ENCODE measurements at places on chromosomes 5 and 9. TPM values are rescaled to one million over a fixed set of nuclear protein-coding genes. Genes with fewer than 3 reads are reported as not detected.

- DNase-seq: no peak
Measured at GRCh38 chr9:7094052-7094451, 336.3 kb downstream of the KDM4C start.

Gene CDO1
- polyA plus RNA-seq: 32.2 TPM

Gene ITK
- 0.14 TPM for polyA plus RNA-seq

GRCh38 chr5:181164076-181164952 lies 16.9 kb downstream of the OR2V2 start:
- no peak for DNase-seq

Gene IGFBPL1
- polyA plus RNA-seq: 2.0 TPM

- no peak for DNase-seq
Measured at GRCh38 chr9:3288686-3289085, 237.1 kb downstream of the RFX3 start.

- no peak for DNase-seq
Measured at GRCh38 chr9:84819491-84819991, 150.0 kb downstream of the NTRK2 start.

DNA sequence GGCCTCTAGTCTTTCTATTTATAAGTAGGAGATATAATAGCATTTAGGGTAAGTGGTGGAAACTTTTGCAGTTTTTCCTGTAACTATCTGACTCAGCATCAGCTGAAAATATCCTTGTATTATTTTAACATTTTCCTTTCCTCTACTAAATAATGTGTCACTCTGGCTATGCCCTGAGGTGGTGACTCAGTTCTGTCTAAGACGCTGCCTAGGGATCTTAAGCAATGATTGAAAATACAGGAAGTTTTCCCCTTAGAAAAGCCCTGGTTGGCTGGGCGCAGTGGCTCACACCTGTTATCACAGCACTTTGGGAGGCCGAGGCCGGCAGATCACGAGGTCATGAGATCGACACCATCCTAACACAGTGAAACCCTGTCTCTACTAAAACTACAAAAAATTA lies 9.3 kb upstream of the EDIL3 start:
- DNase-seq: no peak

Gene TOR2A
- polyA plus RNA-seq: 13.6 TPM

DNA sequence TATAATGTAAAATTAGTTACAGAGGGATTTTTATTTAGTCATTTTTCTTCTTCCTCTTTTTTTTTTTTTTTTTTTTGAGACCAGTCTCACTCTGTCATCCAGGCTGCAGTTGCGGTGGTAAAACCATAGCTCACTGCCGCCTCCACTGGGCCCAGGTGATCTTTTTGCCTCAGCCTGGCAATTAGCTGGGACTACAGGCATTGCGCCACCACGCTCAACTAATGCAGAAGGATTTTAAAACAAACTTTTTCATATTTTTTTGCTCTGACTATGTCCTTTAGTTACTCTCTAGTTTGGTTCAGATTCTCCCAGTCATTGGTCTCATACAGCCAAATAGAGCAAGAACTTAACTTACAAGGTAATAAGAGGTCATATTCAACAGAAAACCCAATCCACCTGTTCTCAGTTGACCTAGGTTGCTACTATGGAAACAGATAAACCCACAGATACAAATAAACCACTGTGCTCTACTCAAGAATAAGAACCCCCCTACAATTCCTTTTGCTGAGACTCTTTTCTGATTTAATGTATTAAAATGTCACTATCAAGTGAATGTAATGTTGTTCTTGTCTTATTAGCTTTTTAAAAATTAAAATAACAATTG lies 50.1 kb upstream of the TTC39B start:
- DNase-seq: no peak

DNA sequence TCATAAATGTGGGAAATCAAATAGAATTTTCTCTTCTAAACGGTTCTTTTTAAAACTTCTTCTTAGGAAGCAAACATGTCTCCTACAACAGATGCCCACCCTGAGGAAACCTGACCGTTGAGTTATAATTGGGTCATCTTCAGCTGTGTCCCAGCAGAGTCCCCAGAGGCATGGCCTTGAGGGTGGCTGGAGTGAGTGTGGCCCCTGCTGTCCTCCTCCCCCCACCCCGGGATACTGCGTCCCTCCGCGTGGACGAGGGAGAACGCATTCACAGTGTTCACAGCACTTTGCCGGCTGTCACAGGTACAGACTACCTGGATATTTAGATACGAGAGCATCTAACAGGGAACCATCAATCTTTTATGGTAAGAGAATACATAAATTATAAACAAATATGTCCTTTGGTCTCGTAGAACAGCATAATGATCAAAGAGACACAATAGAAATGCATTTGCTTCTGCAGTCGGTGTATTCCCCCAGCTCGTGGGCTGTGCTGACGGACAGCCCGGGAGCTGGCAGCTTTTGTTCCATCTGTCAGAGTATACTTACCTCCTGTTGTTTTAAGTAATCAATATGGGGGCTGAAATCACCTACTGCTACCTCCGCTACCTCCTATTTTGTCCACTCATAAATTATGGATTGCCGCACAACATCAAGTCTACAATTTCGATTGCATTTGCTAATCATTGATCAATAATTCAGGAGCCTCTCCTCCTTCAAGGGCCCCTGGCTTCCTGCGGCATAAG lies 214.7 kb downstream of the IRX2 start:
- no peak for DNase-seq

DNA sequence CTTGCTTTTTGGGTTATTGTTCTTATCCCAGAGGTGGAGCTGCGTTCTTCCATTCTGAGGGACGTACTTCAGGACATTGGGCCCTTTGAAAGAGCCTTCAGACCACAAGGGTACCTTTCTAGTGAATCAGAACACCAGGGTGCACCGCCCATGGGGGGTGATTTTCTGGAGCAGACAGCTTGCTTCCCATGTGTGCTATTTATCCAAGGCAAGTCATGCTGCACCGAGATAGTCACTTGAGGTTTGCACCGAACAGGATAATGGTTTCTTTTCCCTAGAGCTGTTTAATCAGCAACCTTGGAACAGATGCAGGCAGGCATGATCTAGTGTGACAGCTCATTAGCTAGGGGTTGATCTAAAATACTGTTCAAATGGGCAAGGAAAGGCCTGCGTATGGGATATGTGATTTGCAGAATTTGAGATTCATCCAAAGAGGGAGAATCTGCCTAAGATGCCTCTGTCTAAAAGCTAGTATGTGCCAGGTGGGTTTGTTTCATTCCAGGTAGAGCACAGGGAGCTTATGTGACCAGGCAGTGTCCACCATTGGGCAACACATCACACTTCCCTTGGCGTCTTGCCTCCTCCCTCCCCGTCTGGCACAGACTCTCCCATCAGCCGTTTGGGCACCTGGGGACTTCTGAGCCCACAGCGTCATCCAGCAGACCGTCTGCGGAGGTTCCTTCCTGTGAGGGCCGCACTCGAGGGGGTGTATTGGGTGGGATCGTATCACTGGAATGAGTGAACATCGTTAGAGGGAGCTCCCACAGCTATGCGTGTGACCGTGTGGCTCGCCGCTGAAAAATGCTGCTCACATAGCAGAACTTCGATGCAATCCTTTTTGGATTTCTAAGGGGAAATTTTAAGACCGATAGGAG lies 23.0 kb downstream of the ABL1 start:
- no peak for DNase-seq

Gene INSYN2B
- polyA plus RNA-seq: 2.0 TPM

- no peak for DNase-seq
Measured at GRCh38 chr5:123124126-123124858, 35.3 kb downstream of the PRDM6 start.

DNA sequence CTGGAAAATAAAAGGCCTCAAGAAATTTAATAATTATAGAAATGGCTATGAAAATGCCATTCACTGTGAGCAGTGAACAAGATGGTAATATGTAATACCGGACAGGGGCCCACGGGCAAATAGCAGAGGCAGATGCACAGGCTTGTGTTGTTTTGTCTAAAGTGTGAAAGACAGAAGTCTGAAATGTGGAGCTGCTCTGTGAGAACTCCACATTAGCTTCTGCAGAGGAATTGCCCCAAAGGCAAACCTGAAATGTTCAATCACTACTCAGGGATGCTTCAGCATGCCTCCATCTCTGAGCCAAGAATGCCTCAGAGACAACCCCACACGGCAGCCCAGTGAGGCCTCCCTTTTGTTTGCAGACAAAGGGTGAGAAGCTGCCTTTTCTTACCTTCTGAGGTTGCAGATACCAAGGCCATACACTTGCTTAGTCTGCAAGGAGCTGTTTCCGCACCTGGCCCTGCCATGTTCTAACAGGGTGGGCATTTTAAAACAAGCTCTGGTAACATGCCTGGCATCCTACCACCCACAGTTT lies 124.3 kb upstream of the CXCL14 start:
- no peak for DNase-seq

GRCh38 chr5:8598996-8599395 lies 730.0 kb downstream of the MTRR start:
- DNase-seq: no peak

DNA sequence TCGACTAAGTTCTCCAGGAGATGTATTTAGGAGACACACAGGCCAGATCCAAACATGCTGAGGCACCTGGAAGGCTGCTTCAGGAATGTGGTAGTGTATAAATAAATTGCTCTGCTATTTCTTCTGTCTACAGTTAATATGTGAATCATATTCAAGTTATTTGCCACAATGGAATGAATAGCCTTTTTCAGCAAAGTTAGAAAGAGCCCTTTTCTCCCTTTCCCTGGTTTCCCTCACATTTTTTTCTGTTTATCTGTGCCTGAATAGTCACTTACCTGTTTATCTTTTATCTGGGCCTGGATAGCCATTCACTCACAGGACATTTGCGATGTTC lies 44.1 kb upstream of the CLINT1 start:
- DNase-seq: no peak

- DNase-seq: no peak
Measured at GRCh38 chr5:128613766-128614165, 75.7 kb upstream of the FBN2 start.

GRCh38 chr5:41918105-41918504 lies 7.0 kb upstream of the FBXO4 start:
- DNase-seq: no peak

DNA sequence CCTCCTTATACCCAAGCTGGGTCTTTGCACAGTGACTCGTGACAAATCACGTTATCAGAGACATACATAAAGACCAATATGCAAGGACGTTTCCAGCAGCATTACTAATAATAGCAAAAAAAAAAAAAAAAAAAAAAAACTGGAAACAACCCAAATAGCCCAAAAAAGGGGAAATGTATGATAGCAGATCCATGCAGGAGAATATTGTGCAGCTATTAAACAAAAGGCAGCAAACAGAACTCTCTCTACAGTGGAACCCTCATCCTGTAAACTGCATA lies 37.7 kb downstream of the C5orf15 start:
- DNase-seq: no peak

DNA sequence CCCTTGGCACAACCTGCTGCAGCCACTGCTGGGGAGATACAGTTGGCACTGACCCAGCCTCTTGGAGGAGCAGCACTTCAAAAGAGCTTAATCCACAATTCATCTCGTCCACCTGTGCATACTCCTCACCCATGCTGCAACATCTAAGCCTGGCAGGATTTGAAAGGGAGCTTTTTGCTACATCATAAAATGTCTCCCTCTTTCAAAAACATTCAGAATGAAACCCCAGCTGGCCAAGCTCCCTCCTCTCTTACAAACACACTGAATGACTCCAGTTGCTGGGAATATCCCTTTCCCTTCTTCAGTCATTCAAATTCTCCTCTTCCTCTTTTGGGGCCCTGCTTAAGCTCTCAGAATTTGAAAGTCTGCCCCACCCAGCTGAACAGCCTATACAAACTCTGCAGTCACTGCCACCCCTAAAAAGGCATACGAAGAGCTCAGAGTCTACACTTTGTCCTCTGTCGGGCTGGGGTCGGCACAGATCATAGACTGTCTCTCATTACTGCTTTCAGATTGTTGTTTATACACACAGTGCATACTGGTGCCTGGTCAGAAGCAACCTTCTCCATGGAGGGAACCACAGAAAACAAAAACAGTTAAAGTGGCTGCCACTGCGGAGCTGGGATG lies 8.8 kb upstream of the C5orf15 start:
- no peak for DNase-seq

Gene CATSPER3
- polyA plus RNA-seq: 1.3 TPM

- no peak for DNase-seq
Measured at GRCh38 chr5:93602241-93603077, 19.4 kb downstream of the NR2F1 start.

Gene GFI1B
- 1.0 TPM for polyA plus RNA-seq

DNA sequence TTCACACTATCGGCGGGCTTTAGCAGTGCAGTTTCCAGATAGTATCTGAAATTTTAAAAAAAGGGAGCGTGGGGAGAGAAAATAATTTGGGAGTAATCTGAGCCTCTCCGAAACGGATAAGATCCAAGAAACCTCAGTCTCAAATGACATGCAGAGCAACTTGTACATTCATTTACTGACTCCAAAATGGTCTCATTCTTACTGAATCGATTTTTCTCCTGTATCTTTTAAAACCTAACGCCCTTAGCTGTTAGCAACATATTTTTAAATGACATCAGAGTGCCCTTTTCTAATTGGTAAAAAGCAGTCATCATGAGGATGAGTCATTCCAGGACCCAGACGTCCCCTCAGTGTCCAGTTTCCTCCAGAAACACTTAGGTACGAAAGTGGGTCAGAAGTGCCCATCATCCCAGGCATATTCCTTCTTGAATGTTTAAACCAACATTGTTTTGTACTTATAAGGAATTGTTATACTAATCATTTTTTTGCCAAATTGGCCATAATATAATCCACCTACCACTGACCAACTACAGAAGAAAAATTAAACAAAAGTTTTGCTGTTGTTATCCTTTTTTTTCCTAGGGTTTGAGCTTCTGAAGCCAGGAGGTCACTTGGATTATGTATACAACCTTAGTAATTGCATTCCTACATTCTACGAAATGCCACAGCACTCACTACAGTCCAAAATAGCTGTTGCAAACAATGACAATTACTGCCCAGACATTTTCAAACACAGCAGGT lies 354.4 kb downstream of the ADAMTS6 start:
- no peak for DNase-seq

Gene ENTPD8
- 0.63 TPM for polyA plus RNA-seq

GRCh38 chr5:112348387-112348786 lies 70.7 kb downstream of the EPB41L4A start:
- DNase-seq: no peak

GRCh38 chr9:77512876-77513275 lies 135.2 kb downstream of the GNA14 start:
- DNase-seq: no peak

Gene PCDHGA2
- 6.1 TPM for polyA plus RNA-seq
